ENCODE measurements at places on chromosomes 7 and 10.

- DNase-seq, result no peak
Measured at GRCh38 chr10:69549959-69550358, 23.3 kb downstream of the NEUROG3 start.

DNA sequence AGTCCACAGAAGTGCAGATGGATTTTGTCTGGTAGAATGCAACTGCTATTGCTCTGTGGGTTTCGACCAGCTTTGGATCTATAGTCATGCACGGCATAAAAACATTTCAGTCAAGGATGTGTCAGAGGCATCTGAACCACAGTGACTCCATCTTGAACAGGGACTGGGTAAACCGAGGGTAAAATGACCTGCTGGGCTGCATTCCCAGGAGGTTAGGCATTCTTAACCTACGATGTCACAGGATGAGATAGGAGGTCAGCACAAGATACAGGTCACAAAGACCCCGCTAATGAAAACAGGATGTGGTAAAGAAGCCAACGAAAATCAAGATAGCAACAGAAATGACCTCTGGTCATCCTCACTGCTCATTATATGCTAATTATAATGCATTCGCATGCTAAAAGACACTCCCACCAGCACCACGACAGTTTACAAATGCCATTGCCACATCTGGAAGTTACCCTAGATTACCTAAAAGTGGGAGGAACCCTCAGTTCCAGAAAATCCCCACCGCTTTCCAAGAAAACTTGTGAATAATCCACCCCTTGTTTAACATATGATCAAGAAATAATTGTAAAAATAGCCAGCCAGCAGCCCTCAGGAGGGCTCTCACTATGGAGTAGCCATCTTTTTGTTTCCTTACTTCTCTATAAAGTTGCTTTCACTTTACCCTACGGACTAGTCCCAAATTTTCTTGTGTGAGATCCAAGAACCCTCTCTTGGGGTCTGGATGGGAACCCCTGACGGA lies 50.7 kb upstream of the CPXM2 start:
- no peak for DNase-seq

- DNase-seq, result no peak
Measured at GRCh38 chr7:55472928-55473725, 99.2 kb downstream of the VOPP1 start.

- peak; percentile 2 for DNase-seq
Measured at GRCh38 chr7:4642468-4643203, 39.5 kb upstream of the FOXK1 start.

GRCh38 chr7:50858528-50859245 lies 76.0 kb upstream of the GRB10 start:
- DNase-seq, result no peak

DNA sequence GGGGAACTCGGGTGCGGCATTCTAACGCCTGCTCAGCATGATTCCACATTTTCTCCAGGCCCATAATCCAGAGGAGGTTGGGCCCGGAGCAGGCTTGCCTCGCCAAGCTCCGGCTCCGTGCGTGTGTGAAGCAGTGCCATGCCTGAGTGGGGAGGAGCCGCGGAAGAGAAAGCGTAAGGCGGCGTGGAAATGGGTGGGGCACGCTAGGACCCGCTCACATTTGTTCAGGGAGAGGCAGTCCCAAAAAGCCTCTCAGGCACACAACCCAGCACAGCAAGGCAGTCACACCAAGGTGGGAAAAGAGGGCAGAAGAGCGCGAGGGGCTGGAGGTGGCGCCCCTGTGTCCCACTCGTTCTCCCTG lies 695 bp upstream of the VDAC2 start:
- peak; percentile 84 for DNase-seq

DNA sequence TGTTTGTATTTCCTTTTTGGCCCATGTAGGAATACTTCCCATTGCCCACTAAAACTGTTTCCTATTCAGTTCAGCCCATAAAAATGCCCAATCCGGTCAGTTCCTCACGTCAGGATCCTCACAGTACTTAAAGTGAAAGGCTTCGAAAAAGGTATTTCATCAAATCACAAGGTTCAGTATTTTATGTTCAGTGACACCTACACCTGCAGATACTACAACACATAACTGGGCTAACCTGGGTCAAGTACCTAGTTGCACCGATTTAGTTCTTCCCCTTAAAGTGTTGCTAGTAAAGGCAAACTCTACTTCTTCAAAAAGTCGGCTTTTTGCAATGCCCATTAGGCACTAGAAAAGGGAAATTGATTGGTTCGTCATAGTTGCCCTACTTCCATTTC lies 1.1 kb downstream of the SNX13 start:
- DNase-seq, result peak; percentile 8

DNA sequence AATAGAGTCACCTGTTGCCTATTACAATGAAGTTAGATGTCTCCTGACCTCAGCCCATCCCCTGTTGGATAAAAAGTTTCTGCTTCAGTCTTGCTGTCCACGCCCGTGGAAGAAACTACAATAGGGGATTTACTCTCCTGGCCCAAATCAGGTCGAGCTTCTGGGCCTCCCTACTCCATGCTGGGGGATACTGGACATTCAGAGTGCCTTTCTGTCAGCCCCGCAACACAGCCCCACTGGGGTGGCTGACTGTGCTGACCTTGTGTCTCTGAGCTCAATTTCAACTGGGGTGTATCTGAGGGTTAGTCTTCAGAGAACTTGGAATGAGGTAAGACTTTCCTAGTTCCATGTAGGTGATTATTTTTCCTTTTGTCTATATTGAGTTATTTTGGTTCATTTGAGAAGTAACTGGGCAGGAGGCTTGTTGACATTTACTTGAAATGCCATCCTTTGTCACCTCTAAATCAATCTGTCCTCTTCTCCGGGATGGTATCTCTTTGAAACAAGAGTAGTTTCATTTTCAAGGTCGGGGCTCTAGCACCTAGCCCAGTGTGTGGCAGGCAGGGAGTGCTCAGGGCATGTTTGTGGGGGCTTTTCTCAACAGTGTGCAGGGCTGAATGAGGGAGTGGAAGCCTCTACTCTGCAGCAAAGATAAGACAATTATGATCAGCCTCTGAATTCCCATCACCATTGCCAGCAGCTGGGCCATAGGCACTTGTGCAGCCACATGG lies 17.7 kb upstream of the CXCL12 start:
- DNase-seq, result no peak

DNA sequence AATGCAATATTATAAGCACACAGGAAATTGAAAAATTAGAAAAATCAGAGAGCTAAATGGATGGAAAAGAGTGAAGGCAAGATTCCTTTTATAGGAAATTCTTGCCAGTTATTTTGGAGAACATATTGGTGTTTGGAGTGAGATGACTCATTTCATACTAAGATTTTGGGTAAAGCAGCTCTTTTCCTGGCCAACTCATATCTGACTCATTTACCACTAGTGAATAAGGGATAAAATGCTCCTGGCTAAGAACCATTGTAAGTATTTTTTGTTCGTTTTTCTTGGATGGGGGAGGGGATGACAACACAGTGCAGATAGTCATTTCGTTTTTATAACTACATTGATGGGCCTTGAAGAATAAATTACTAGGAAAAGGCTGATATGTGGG lies 139.3 kb downstream of the TWIST1 start:
- no peak for DNase-seq

DNA sequence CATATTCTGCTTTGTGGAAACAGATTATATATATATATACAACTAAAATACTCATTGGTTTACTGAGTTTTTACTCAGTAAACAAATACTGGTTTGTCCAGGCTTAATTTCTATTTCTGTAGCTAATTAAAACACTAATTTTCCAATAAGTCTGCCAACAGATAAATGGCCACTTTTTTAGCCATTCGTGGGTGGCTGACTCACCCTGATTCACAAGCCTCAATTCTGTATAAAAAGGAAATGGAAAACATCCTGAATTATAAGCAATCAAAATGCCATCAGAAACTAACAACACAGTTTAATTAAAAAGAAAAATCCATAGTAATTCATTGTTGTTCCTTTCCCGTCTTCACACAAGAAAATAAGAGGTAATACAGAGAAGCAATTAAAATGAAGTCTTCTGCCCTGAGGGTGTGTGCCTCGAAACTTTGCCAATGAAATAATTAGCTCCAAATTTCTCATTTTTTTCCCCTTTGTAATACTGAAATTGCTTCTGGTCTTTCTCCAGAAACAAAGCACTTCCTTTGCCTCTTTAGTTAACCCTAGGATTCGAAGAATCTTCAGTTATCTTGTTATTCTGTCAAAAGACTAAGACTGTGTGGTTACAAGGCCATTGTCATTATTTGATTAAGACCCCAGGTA lies 118.7 kb upstream of the PTN start:
- DNase-seq, result no peak

GRCh38 chr10:75679536-75679935 lies 248.1 kb downstream of the LRMDA start:
- DNase-seq, result no peak

- DNase-seq, result no peak
Measured at GRCh38 chr7:137609500-137609899, 237.3 kb downstream of the DGKI start.

DNA sequence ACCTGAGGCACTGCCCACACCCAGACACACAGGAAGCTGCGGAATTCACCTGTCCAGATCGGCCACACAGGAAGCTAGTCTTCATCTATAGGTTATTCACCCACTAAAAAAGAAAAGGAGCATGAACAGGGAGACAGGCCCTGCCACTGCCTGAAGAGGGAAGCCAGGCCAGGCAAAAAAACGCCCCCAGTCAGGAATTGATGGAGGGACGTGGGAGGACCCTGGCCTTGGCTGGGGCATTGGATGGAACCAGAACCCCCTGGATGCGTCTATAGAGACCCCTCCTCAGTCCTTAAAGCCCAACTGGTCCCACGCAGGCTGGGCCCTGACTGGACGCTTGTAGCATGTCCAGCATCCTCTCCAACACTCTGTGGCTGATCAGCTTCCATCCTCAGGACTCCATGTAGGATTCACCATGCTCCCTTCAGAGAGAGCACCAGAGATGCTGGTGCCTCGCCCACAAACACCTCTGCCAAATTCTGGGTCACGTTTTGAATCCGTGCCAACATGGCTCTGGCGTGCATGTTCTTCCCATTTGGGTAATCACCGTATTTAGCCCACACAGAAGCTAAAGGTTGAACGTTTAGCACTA lies 259.3 kb upstream of the TCERG1L start:
- no peak for DNase-seq

- peak; percentile 90 for DNase-seq
Measured at GRCh38 chr10:12710594-12711349, 290.7 kb downstream of the CCDC3 start.

GRCh38 chr7:64871761-64872160 lies 31.3 kb upstream of the ZNF273 start:
- no peak for DNase-seq

DNA sequence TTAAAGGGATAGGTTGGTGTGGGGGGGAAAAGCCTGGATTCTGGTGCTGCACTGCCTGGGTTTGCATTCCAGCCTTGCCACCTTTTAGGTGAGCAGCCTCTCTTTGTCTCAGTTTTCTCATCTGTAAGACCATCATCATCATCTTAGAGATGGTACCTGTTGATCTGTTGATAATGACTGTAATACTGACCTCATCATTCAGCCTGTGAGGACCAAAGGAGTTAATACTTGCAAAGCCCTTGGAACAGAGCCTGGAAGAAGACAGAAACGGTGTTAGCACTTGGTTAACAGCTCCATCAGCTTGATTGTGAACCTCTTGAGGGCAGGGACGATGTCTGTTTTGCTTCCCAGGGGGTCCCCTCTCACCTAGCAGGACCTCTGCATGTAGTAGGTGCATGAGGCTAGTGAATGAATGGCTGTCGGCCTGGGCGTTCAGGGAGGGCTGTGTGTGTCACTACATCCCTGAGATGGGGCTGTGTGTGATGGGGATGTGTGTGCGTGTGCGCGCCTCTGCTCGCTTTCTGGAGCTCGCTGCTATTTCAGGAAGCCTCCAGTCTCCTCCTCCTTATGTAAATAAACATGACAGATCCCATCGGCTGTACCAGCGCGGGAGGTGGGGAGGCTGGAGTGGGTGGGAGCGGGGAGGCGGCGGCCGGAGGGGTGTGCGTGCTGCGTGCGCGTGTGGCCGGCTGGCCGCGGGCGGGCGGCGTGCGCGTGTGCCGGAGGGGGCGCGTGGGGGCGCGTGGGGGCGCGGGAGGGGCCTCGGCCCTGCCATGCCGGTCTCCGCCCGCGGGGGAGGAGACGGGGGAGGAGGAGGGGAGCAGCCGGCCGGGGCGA lies 61.2 kb downstream of the NEURL1 start:
- DNase-seq, result no peak

- no peak for DNase-seq
Measured at GRCh38 chr7:15178065-15178464, 275.5 kb upstream of the DGKB start.

- DNase-seq, result no peak
Measured at GRCh38 chr7:1054438-1054837, 10.1 kb downstream of the GPR146 start.

DNA sequence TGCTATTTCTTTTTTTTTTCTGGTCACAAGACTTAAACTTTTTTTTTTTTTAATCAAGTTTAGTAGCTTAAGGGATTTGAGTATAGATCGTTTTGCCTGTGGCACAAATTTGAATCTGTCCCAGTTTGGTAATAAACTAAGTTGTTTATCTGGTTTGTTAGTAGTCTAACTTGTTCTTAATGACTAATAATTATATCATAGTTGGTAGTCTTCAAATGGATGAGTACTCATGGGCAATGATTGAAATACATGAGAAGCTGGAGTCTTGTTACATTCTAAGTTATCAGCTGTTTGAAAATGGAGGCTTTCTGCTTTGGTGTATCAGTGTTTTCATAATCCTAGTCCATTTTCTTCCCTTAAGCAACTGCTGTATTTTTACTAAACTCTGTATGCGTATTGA lies 12.3 kb downstream of the BTAF1 start:
- DNase-seq, result no peak

- no peak for DNase-seq
Measured at GRCh38 chr7:93977211-93977950, 26.8 kb downstream of the BET1 start.

DNA sequence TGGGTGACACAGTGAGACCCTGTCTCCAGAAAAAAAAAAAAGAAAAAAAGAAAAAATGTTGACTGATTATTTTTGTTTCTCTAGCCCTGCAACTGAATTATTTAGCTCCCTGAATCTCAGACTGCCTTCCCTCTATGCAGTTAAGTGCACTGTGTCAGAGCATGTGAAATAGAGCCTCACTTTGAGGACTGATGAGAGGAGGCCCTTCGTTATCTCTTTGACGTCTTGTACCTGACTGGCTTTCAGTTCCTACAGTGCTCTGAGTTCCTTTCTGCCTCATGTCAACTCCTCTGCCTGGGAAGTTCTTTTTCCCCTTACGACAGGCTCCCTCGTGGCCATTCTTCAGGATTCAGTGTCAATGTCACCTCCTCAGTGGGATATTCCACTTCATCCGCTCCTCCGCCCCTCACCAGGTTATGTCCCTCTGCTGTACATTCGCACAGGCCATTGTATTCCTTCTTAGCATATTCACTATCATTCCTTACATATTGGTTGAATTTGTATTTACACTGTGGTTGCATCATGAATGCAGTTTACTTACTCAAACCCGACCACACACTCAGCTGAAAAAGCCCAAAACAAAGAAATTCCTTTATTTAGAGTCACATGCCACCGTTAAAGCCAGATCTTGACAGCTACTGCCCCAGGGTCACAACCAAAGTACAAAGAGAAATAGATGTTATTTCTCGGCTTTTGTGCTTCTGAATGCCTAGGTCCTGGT lies 18.1 kb upstream of the CAMK2G start:
- DNase-seq, result no peak

All from activated CD4-positive, alpha-beta T cell treated with anti-CD3 and anti-CD28 coated beads, Interleukin-2, Interleukin-6, amounts not matched to agents 100 ng/mL and 50 ng/mL, durations not matched to agents 16 hours and 8 hours (primary cell).